Endothelial cell of umbilical vein (primary cell): ENCODE measurements at places on chromosomes 1 and 21. TPM values are rescaled to one million over a fixed set of nuclear protein-coding genes. Genes with fewer than 3 reads are reported as not detected.

DNA sequence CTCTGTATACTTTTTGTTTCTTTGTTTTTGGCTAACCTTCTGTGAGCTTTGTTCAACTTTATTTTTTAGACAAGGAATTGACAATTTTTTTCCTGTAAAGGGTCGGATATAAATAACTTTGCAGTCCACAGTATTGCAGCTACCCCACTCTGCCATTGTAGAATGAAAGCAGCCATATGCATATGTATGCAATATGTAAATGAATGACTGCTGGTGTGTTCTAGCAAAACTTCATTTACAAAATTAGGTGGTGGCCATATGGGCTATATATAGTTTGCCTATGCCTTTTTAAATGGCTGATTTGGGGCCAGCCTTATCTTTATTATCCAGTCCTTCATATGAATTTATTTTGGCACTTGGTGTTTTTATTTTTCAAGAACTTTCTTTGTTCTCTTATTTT is 18.0 kb upstream of the SNRPE start:
- H3K36me3 ChIP-seq = peaks cover 11% of the 10 kb centered on the region
- H3K4me1 ChIP-seq = no peaks in the 10 kb centered on the region
- no peak overlapping the region for H3K27ac ChIP-seq
- H3K27me3 ChIP-seq = no peaks in the 10 kb centered on the region
- DNase-seq = peak; percentile 54
- H3K4me3 ChIP-seq = no peak overlapping the region

GRCh38 chr1:5989731-5990271 is 2.4 kb downstream of the NPHP4 start:
- H3K4me3 ChIP-seq = no peak overlapping the region
- H3K27ac ChIP-seq = no peak overlapping the region
- H3K4me1 ChIP-seq = peaks cover 10% of the 10 kb centered on the region
- H3K27me3 ChIP-seq = no peaks in the 10 kb centered on the region

The PPIAL4G gene
- total RNA-seq = not detected in 2 replicates

The COL16A1 gene
- total RNA-seq = 1.2 and 2.7 TPM in 2 replicates

DNA sequence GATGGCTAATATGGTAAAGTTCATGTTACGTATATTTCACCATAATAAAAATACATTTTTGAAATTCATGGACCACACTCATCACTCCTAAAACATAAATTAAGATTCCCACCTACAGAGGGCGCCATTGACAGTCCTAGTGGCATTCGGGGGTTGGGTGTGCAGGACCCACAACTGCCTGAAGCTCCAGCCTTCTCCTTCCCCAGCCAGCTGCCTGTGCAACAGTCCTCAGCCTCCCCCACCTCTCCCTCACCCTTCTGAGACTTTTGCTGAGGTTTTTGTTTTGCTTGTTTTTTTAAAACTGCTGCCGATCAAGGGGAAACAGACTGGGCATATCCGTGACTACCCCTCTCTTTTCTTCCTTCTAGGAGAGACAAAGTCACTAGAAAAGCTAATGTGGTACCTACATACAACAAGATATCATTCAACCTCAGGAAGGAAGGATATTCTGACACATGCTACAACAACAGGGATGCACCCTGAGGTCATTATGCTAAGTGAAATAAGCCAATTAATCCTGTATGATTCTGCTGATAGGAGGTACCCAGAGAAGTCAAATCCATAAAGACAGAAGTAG is 9.2 kb upstream of the EVA1C start:
- DNase-seq = peak; percentile 86
- H3K36me3 ChIP-seq = no peaks in the 10 kb centered on the region
- H3K4me1 ChIP-seq = peaks cover 16% of the 10 kb centered on the region
- peak overlapping the region; percentile 22 for H3K27ac ChIP-seq
- H3K4me3 ChIP-seq = no peak overlapping the region

GRCh38 chr1:8267307-8267706 is 50.6 kb upstream of the SLC45A1 start:
- H3K27me3 ChIP-seq = no peaks in the 10 kb centered on the region
- H3K36me3 ChIP-seq = no peaks in the 10 kb centered on the region
- no peak overlapping the region for H3K27ac ChIP-seq
- no peak for DNase-seq
- H3K4me1 ChIP-seq = no peaks in the 10 kb centered on the region
- H3K4me3 ChIP-seq = no peak overlapping the region

The SPATC1L gene
- 15.3 and 31.7 TPM in 2 replicates for total RNA-seq

GRCh38 chr1:97797403-97798183 is 123.2 kb downstream of the DPYD start:
- peak overlapping the region; percentile 84 for H3K27ac ChIP-seq
- no peak overlapping the region for H3K4me3 ChIP-seq
- DNase-seq = peak; percentile 70

The PROK1 gene
- total RNA-seq = not detected in 2 replicates
